ENCODE measurements at places on chromosomes 7 and 10.

DNA sequence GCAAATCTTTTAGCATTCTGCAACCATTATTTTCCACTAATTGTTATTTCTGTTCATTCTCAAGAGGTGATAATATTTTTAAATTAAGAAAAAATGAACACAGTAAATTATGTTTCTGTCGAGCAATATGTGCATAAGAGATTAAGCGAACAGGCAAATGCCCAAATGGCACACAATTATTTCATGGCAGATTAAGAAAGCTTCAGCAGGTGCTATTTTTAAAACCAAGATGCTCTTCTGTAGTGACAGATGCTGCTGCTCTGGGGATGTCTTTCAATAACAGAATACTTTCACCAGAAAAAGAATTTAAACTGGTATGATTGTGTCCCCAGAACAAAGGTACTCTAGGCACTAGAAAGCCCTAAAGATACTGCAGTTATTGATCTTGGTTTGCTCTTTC, 412.7 kb upstream of the SORCS1 start:
- no peak for DNase-seq

GRCh38 chr7:150481922-150482321, 31.5 kb downstream of the GIMAP8 start:
- no peak for DNase-seq

GRCh38 chr7:101843293-101844271, 26.2 kb downstream of the CUX1 start:
- no peak for DNase-seq

- no peak for DNase-seq
These were observed 57.2 kb downstream of the AKR1E2 start for GRCh38 chr10:4883079-4883739.

GRCh38 chr7:155762655-155763054, 49.6 kb downstream of the SHH start:
- DNase-seq: no peak

DNA sequence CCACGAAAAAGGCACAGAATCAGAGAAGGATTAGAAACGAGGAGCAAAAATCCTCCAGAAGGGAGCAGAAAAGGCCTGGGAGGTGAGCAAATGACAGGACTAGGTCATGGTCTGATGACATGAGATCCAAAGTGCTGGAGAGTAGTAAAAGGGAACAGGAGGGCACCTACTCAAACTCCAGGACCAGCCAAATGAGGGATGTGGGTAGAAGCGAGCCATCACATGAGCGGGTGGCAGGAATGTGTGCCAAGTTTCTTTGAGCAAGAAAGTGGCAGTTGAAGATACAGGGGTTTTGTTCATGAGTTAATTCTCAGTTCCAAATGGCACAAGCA, 112.6 kb downstream of the RNF32 start:
- no peak for DNase-seq

- no peak for DNase-seq
These were observed 189.9 kb upstream of the PDE1C start for GRCh38 chr7:32259931-32260596.

DNA sequence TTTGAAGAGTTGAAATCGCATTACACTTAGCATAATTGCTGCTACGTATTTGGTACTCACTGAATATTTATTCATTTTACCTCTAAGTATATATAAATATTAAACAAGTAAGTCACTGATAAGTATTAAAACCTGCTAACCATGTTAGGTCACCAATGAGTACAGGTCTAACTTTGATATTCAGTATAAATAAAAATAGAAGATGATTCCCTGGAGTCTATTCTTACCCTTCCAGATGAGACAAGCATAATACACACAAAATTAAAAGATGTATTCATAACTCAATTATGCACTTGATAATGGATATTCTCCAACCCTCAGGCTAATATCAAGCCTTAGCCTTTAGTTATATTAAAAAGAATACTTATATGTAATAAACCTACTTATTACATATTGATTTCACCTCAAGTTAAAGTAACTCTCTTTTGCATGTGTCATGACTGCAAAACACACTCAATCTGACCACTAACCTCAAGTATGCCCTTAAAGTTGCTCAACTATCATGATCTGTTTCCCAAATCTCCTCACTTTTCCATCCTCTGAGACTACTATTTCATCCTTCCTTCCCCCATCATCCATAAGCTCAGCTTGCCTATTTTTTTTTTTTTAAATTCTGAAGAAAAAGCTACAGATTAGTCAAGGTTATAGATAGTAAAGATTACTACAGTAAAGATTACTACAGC, 46.8 kb downstream of the IPMK start:
- DNase-seq: no peak

DNA sequence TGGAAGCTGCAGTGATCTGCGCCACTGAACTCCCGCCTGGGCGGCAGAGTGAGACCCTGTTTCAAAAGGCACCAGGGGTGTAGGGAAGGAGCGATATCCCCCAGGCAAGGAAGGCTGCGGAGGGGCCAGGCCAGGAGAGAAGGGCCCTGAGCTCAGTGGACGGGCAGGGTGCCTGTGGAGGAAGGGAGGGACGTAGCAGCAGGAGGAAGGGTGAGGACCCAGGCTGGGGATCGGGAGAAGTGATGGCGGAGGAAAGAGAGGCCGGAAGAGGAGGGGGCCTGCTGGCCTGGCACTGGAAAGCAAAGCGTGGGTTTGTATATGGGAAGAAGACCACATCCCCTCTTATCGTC, 45.6 kb downstream of the ALOX5 start:
- DNase-seq: no peak

- DNase-seq: no peak
These were observed 17.4 kb upstream of the SPOCK2 start for GRCh38 chr10:72105710-72106109.

- DNase-seq: no peak
These were observed 341.0 kb upstream of the ZMIZ1 start for GRCh38 chr10:78727728-78728127.

- DNase-seq: no peak
These were observed 737.5 kb downstream of the PCDH15 start for GRCh38 chr10:54063514-54063913.

DNA sequence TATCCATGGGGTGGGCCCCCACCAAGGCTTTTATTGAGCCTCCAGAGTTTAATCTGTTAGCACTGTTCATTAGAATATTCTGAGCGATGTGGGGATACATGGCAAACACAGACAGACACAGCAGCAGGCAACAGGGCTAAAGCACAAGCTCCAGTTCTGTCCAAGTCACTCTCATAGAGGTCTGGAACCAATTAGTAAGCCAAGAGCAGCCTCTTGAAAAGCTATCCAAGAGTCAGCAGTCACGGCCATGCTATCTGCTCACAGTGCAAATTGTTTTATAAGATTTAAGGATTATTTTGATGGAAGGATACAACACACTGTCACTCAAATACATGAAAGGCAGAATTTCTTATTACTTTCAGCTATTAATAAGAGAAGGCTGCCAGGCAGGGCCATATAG, 86.4 kb upstream of the DGKB start:
- no peak for DNase-seq

GRCh38 chr10:93436591-93437085, 45.5 kb downstream of the MYOF start:
- DNase-seq: no peak

- no peak for DNase-seq
These were observed 2.0 kb downstream of the MYOZ1 start for GRCh38 chr10:73639286-73639685.

GRCh38 chr7:80659120-80660055, 20.9 kb downstream of the CD36 start:
- DNase-seq: no peak

- no peak for DNase-seq
These were observed 148.5 kb downstream of the ARHGAP22 start for GRCh38 chr10:48456361-48456804.

Data from stimulated activated CD4-positive, alpha-beta T cell treated with anti-CD3 and anti-CD28 coated beads, Interleukin-4, amount 100 ng/mL, for 4 hours (primary cell).